ENCODE measurements at places on chromosomes 4 and X.

DNA sequence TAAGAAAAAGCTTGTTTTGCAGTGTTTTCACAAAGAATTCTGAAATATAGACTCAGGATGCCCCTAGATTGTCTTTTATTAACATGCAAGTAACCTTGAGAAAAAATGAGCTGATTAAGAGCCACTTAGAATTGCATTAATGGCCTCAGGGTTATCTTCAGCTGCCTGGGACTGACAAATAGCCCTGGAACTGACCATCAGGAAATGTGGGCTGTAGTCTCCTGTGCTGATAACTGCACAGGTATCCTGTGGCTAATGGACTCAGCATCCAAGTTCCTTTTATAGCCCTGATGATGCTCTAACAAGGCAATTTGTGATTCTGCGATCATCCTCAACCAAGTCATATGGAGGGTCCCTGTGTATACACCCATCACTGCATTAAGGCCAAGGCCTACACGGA lies 17.0 kb downstream of the CA5B start:
- no peak for DNase-seq

DNA sequence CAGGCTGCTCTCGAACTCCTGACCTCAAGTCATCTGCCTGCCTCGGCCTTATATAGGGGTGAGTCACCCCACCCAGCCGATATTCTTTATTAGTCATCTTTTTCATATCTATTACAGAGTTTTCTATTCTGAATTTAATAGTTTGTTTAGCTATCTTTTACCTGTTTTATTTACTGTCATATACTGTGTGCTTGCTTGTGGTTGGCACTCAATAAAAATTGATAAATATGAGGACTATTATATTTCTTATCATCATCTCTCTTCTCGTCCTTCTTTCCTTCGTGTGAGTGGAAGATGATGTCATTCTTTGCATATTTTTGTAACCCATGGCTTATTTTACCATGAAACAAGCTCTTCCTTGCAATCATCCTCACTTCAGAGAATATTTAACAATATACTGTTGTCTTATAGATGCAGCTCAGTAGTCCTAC lies 265.5 kb downstream of the ARHGAP24 start:
- no peak for DNase-seq

GRCh38 chrX:134459683-134460004 lies 321 bp upstream of the HPRT1 start:
- DNase-seq = no peak

- no peak for DNase-seq
Observed at GRCh38 chr4:80446664-80447063, 111.1 kb downstream of the CFAP299 start.

GRCh38 chr4:139606579-139607501 lies 50.8 kb upstream of the SETD7 start:
- DNase-seq = no peak

DNA sequence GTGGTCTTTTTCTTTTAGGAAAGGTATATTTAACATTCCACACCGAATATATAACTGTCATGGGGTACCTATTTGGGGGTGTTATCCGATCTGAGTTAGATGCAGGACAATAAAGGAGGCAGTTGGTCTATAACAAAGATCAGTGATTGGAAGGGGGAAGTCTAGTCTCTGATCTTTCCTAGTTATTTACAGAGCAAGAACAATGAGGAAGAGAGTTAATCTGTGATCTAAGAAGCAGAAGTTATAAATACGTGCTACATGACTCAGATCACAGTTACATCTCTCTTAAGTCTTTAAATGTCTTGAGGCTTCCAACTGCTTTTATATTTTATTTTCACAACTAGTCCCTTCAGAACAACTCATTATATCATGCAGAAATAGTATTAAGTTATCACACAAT lies 33.2 kb upstream of the ARMCX4 start:
- no peak for DNase-seq

DNA sequence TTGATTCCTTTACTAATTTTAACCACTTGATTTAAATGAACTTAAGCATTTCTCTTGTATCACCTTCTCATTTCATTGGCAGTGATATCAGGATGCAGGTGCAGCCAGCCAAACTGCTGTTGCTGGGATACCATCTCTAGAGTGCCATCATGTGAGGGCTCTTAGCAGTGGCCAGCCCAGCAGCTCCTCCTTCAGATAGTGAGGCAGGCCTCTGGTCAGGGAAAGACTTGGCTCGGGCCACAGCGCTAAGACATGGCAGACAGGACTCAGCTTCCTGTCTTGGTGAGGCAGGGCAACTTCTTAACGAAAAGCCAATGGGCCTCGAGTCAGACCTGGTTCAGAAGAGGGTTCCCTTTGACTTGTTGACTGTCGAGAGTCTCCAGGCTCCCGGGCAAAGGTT lies 50.0 kb downstream of the NOP14 start:
- DNase-seq = no peak

- no peak for DNase-seq
Observed at GRCh38 chr4:7812231-7812857, 127.3 kb downstream of the AFAP1 start.

DNA sequence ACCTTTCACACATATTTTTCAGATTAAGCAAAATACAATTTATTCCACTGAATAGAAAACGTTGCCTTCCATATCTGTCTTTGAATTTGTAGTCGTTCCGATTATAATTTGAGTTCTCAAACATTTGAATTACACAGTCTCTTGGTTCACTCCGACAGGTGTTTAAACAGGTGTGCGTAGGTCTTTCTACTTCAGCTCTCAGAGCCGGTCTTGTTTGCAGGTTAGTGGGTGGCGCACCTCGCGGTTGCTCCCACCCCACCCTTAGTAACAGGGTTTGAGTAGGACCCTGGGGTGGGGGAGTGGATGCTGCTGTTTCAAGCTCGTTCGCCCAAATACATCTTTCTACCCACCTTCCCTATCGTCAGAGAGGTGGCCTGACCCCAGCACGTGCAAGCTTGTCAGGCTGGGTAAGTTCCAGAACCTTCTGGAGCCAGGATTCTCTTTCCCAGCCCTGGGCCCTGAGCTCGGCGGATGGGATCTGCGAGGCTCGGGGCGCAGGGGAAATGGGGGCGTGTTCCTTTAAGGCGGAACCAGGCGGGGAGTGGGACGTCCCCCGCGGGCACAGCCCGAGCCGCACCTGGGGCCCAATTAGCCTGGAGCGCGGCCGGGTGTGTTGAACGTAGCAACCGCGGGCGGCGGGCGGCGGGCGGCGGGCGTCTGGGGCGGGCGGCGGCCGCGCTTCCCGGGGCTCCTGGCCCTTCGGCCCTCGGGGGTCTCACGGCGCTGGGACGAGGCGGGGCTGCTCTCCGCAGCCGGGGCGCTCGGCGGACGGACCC lies at the start of gene FAM149A:
Gene FAM149A (plus strand): TSS at position 591 of the 776 bp plus-strand sequence.
- no peak for DNase-seq

- DNase-seq = no peak
Observed at GRCh38 chr4:40321574-40322275, 13.4 kb upstream of the CHRNA9 start.

GRCh38 chr4:25927361-25928195 lies 13.6 kb downstream of the SMIM20 start:
- no peak for DNase-seq

- DNase-seq = no peak
Observed at GRCh38 chrX:108072746-108073145, 18.6 kb downstream of the PSMD10 start.

- no peak for DNase-seq
Observed at GRCh38 chr4:121308328-121308663, 72.5 kb downstream of the QRFPR start.

DNA sequence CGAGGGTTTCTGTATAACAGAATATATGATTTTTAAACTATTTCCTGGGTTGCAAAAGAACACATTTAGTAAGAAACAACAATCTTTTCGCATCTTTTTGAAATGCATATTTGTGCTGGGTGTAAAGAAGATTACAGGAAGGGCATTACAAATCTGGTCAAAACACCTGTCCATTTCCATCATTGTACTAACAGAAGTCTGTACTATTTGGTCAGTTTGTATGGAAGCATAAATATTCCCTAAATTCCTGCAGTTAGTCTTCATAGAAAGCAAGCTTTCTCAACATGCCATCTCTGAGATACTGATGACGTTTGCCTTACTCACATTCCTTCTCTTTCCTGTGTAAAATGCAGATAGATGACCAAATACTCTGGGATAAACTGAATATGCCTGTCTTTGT lies 203.3 kb downstream of the NWD2 start:
- DNase-seq = no peak

Measured in epithelial cell of prostate (primary cell).